ENCODE measurements at places on chromosomes 13 and 19. TPM values are rescaled to one million over a fixed set of nuclear protein-coding genes. Genes with fewer than 3 reads are reported as not detected.

IZUMO4 gene
- total RNA-seq, result 1.6 TPM

ANGPTL4 gene
- total RNA-seq, result 11.4 TPM

MAP4K1 gene
- total RNA-seq, result not detected

GRCh38 chr19:7307590-7308218 is 13.5 kb upstream of the INSR start:
- no peak for DNase-seq

GRCh38 chr13:102580552-102581169 is 16.1 kb upstream of the TPP2 start:
- DNase-seq, result peak; percentile 78

DNA sequence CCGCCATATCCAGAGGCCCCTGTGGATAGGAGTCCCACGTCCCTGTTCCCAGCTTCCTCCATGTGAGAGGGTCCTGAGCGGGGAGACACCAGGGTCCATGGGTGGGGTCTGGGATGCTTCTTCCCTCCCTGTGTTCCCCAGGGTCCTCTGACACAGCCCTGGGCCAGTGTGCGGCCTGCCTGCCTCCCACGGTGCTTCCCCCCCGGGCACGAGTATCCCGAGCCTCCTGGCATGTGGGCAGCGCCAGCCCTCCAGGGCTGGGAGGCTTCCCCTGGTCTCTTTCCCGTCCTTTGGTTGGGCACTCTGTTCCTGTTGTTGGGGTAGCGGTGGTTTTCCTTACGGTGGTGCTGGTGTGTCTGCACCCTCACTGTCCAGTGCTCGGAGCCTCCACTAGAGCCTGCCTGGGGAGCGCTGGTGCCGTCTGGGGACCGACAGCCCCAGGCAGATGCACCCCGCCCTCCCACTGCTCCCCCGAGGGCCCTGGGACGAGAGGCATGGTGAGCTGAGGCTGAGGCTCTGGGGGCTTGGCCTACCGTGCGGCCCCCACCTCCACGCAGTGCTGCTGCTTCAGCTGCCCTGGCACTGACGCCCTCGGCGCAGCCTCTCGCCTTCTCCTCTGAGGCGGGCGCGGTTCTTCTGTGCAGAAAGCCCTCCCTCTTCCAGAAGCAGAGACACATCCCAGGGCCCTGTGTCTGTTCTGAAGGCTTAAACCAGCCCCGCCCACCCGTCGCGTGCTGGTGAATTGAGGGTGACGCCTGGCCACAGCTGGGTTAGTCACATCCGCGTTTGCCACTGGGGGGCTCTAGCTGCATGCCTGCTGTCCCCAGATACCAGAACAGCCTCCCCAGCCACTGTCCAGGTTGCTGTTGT is 27.9 kb downstream of the PLEKHJ1 start:
- DNase-seq, result peak; percentile 97

DNA sequence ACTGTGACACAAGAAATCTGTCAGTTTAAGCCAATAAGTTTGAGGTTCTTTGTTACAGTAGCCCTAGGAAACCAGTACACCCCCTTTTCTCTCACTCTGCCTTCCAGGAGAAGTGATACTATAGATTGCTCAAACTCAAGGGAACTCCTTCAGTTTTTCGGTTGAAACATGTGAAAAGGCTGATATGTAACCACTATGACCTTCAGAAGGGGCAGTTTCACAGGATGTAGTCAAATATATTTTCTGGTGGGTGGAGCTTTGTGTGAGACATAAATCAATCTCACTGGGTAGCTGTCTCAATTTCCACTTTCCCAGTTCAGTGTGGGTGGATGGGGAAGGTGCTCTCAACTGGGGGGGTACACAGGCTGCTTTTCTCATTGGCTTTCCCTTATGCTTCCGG is 41.7 kb downstream of the HTR2A start:
- no peak for DNase-seq

GRCh38 chr13:95643936-95644598 is 439 bp downstream of the DZIP1 start:
- peak; percentile 74 for DNase-seq
